ENCODE measurements at places on chromosomes 13 and 19. TPM values are rescaled to one million over a fixed set of nuclear protein-coding genes. Genes with fewer than 3 reads are reported as not detected.

DCT gene
- total RNA-seq, result 0.41 TPM

MAP3K10 gene
- 27.7 TPM for total RNA-seq

OLFM4 gene
- not detected for total RNA-seq

SYT3 gene
- not detected for total RNA-seq

FLT3 gene
- not detected for total RNA-seq

C19orf38 gene
- not detected for total RNA-seq

FUT2 gene
- total RNA-seq, result not detected

ONECUT3 gene
- total RNA-seq, result not detected

RPS19 gene
- total RNA-seq, result 3,663 TPM

INAFM1 gene
- total RNA-seq, result 12.4 TPM

FFAR1 gene
- total RNA-seq, result 1.4 TPM

NAT14 gene
- total RNA-seq, result 10.0 TPM

TTC9B gene
- not detected for total RNA-seq

CYP2B6 gene
- not detected for total RNA-seq

PTGIR gene
- 0.25 TPM for total RNA-seq

LYL1 gene
- total RNA-seq, result 0.92 TPM

PODNL1 gene
- not detected for total RNA-seq

GIPC3 gene
- total RNA-seq, result 0.49 TPM

KLC3 gene
- not detected for total RNA-seq

SLC7A10 gene
- not detected for total RNA-seq

DNA sequence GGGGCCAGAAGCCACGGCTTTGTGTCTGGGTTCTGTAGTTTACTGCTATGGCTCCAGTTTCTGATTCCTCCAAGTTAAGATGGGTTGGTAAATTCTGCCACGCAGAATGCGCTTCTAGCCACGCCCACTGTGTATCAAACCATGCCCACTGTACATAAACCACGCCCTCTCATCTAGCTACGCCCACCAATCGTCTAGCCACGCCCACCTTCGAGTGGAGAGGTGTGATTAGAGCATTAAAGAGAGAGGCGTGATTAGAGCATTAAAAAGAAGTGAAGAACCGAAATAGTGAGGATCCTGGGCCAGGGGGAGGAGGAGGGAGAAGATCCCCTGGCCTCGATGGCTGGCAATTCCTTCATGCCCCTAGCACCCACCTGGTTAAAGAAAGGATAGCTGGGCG lies 43.7 kb upstream of the ADGRE5 start:
- DNase-seq, result no peak

GRCh38 chr13:80244574-80244973 lies 96.4 kb downstream of the SPRY2 start:
- DNase-seq, result no peak

DNA sequence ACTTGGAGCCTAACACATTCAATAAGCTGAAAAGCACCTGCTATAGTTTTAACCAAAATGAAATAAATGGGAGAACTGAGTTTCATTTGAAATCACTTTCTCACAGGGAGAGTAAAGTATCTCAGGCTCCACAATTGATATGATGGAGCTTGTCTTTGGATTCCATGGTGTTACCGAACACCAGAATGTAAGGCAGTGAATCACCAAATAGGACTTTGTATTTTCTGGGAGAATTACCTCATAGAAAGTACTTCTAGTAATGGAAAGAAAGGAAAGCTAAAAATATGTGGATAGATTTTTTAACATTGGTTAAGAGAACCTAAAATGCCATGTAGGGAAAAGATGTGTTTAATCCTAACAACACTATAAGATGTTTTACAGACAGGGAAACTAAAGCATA lies 123.6 kb downstream of the NALCN start:
- no peak for DNase-seq

- no peak for DNase-seq
Measured at GRCh38 chr19:2266183-2266993, 10.2 kb upstream of the JSRP1 start.

- no peak for DNase-seq
Measured at GRCh38 chr19:33071887-33072286, 7.2 kb upstream of the RHPN2 start.

GRCh38 chr13:21033212-21033840 lies 28.1 kb downstream of the LATS2 start:
- DNase-seq, result no peak

DNA sequence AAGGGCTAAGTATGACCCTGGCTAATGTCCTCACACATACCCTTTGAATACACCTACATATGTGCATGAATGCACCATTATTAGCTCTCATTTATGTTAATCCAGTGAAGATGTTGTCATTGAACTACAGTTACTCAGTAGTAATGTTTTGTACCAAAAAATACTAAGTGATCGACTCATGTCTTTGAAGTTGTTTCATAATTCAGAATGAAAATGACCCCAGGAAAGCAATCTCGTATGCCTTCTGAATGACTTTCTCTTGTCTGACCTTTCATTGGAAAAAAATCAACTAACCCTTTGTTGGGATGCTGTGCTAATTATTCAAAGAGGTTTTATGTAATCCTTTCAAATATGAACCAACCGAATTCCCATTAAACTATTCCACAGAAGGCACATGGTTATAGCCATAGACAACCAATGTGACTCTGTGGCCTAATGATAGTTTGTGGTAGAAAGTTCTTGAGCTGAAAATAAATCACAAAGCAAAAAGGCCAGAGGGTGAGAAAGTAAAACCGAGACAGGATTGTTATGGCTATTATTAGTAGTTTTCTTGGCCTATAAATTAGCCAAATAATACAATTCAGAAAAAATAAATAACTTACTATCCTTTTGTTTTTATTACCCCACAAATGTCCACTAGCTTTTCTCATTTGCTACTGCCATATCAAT lies 86.8 kb upstream of the STARD13 start:
- no peak for DNase-seq

GRCh38 chr19:34067861-34068271 lies 104.4 kb upstream of the LSM14A start:
- no peak for DNase-seq

- DNase-seq, result no peak
Measured at GRCh38 chr13:68345963-68346531, 1115.9 kb upstream of the PCDH9 start.

DNA sequence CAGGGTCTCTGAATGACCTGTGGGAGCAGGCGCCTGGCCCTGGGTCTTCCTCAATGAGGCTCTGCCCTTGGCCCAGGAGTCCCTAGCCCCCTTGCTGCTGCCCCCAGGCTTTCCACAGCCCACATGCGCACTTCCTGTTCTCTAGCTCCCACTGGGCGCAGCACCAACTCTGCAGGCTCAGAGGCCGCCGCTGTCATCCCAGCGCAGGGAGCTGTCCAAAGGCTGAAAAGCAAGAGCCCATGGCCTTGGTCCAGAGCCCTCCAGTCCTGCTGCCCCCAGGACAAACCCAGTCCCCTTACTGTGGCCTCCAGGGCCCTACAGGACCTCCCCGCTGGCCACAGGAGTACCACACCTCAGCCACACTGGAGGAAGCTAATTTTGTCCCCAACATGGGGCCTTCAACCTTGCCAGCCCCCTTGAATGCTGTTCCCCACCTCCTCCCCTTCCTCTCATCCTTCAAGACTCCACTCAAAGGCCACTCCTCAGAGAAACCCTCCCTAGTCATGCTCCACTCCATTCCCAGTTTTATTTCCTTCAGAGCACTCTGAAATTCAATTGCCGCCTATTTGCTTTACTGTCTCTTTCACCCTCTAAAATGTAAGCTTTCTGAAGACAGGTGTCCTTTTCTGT lies 8.0 kb upstream of the POU2F2 start:
- peak; percentile 18 for DNase-seq

- DNase-seq, result no peak
Measured at GRCh38 chr13:62040078-62040477, 624.4 kb upstream of the PCDH20 start.

DNA sequence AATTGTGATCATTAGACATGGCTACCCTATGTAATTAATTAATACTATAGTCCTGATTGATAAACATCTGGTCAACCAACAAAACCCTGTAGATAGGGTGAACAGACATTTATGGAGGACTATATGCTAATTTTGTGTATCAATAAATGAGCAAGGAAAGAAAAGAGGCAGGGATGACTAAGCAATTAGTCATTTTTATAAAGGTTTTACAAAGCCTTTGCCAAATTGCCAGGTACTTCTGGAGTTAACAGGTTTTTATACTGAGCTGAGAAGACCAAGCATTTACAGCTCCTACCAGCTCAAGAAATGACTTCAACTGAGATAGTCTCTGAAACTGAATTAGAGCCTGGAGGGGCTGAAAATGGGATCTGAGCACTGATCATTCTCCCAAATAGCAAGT lies 186.8 kb upstream of the PRR20A start:
- DNase-seq, result no peak

GRCh38 chr13:92097337-92097903 lies 699.0 kb downstream of the GPC5 start:
- no peak for DNase-seq

DNA sequence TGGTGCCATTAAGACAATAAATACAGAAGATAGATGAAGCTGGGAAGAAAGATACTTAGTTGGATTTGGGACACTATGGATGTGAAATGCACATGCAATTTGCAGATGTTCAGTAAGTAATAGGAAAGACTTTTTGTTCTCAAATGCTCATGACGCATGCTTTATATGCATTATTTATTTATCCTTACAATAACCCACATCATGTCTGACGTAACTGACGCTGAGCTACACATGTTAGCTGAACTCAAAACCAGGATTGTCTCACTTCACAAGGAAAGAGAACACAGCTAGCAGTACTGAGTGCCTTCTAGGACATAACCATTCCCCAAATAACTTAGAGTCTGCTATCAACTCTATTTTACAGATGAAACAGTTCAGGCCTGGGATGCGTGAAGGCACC lies 463.4 kb downstream of the FGF9 start:
- no peak for DNase-seq

GRCh38 chr13:48319531-48320398 lies 16.2 kb downstream of the RB1 start:
- no peak for DNase-seq

DNA sequence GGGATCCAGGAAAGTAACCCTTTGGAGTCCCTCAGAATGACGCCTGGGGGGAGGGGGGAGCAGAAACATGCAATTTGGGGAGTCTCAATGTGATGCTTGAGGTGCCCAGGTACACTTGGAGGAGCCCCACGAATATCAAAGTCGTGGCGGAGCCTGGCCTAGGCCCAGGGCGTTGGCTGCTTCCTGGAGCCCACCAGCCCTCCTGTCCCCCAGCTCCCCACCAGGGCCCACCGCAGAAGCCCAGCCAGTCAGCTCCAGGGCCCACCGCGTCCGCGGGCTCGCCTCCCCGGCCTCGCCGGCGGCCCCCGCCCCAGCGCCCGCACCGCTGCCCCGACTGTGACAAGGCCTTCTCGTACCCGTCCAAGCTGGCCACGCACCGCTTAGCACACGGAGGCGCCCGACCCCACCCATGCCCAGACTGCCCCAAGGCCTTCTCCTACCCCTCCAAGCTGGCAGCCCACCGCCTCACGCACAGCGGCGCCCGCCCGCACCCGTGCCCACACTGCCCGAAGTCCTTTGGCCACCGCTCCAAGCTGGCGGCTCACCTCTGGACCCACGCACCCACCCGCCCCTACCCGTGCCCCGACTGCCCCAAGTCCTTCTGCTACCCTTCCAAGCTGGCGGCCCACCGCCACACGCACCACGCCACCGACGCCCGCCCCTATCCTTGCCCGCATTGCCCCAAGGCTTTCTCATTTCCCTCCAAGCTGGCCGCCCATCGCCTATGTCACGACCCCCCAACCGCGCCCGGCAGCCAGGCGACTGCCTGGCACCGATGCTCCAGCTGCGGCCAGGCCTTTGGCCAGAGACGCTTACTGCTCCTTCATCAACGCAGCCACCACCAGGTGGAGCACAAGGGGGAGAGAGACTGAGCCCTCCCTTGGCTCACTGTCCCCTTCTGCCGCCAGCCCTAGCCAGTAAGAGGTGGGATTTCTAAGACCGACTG lies 2.1 kb downstream of the ZNF575 start:
- DNase-seq, result no peak

- no peak for DNase-seq
Measured at GRCh38 chr13:97295283-97296182, 73.4 kb downstream of the MBNL2 start.

GRCh38 chr13:99624936-99625540 lies 123.8 kb downstream of the TM9SF2 start:
- DNase-seq, result no peak

DNA sequence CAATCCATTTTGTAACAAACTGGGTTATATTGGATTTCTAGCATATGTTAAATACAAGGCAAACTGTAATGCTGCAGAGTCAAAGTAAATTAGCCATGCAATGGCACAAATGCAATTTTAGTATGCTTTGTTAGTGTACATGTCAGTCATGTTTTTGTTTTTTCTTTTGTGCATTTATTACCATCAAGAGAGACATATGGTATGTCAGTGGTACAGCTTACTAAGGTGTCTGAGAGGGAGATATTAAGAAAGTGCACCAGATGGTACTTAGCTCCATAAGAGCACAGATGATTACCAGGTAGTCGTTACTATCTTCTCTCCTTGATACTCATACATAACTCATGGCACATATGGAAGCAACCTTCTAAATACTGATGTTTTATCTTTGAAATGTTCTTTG lies 550.3 kb downstream of the GPC5 start:
- no peak for DNase-seq

DNA sequence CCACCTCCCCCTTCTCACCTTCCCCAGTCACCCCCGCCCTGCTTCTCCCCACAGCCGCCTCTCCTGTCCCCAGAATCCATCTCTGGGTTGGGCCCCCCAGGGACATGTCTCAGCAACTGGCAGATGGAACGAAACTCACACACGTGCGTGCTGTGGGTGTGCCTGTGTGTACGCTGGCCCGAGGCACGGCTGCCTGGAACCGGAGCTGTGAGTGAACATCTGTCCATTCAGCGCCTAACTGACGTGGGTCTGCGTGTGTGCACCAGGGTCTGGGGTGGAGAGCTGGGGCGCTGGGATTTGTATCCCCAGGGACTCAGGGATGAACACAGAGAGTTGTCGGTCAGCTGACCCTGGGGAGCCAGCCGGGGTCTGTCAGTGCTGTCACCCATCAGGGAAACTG lies 752 bp upstream of the HAS1 start:
- DNase-seq, result no peak

DNA sequence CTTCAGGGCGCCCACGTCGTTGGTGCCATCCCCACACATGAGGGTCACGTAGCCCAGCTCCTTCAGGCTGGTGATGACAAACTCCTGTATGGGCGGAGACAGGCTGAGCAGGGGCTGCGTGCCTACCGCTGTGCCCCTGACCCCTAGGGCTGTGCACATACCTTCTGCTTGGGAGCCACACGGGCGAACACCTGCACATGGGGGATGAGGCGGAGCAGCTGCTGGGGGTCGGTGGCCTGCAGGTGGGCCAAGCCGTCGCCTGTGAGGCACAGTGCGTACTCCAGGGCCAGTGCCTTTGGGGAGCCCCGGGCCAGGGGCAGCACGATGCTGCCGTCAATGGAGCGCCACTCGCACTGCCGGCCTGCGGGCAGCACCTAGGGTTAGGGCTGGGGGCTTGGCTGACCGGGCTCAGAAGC lies 6.1 kb upstream of the GMIP start:
- no peak for DNase-seq

- no peak for DNase-seq
Measured at GRCh38 chr13:32889986-32890565, 126.1 kb upstream of the KL start.

GRCh38 chr19:6211632-6212402 lies 68.0 kb downstream of the MLLT1 start:
- no peak for DNase-seq

GRCh38 chr19:15235781-15236180 lies 3.5 kb upstream of the EPHX3 start:
- DNase-seq, result no peak

- no peak for DNase-seq
Measured at GRCh38 chr13:109748677-109749076, 37.7 kb downstream of the IRS2 start.

- DNase-seq, result no peak
Measured at GRCh38 chr13:23799945-23800344, 89.3 kb downstream of the MIPEP start.

Data from CD8-positive, alpha-beta T cell (primary cell).